ENCODE measurements at places on chromosomes 7 and 10. TPM values are rescaled to one million over a fixed set of nuclear protein-coding genes. Genes with fewer than 3 reads are reported as not detected.

HPSE2 gene
- polyA plus RNA-seq = not detected

ORC5 gene
- 13.0 TPM for polyA plus RNA-seq

GSTO2 gene
- polyA plus RNA-seq = 3.0 TPM

SLC26A3 gene
- polyA plus RNA-seq = 0.17 TPM

DLG5 gene
- polyA plus RNA-seq = 30.6 TPM

CRTAC1 gene
- 1.2 TPM for polyA plus RNA-seq

RPEL1 gene
- not detected for polyA plus RNA-seq

THSD7A gene
- polyA plus RNA-seq = 4.6 TPM

CYP2C19 gene
- not detected for polyA plus RNA-seq

- DNase-seq = no peak
Measured at GRCh38 chr7:76397409-76398183, 11.9 kb downstream of the SSC4D start.

DNA sequence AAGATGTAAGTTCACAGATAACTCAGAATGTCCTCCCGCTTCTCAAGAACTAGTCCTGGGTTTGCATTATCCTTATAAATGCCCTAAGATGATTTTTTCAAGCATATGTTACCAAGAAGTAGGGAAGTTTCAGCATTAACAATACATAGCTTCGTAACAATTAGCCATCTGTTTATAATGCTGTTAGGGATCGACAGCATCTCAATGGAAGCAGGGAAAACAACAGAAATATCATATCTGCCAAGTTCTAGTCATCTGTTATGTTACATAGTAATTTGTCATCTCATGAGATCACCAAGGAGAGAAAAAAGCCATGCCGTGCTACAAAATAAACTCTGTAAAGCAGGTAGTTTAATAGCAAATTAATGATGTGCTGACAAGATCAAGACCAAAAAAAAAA lies 731.5 kb upstream of the C7orf33 start:
- peak; percentile 52 for DNase-seq

DNA sequence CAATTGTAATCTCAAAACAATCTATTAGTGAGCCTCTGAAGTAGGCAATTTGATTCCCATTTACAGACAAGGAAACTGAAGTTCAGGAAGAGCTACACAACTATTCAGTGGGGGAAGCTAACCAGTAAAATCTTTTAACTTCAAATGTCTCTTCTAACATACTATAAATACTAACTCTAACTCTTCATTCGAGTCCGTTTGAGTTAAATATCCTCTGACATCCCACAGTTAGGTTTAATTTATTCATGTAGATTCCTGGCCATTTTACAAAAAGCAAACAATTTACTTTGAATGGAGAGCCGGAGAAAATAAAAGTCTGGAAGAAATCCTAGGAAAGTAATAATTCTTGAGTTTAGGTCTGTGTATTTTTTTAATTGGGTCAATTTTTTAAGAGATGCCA lies 64.7 kb downstream of the HYCC1 start:
- DNase-seq = no peak

DNA sequence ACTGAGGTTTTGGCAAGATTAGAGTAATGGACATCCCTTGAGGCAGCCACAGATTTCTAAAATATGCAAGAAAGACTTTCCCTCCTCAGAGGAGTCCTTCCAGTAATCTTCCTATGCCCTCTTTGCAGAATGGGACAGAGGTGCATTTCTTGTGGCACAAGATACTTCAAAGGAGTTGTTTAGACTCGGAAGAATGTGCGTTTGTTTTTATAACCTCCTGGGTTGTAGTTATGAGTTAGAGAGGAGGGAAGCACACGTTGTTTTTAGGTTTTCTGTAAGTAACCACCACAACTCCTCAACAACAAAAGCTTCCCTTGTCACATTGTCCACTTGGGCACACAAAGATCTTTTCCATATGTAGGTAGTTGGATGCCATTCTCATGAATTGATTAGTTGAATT lies 78.1 kb upstream of the GLI3 start:
- DNase-seq = no peak

- DNase-seq = no peak
Measured at GRCh38 chr7:116715077-116715476, 43.1 kb downstream of the MET start.

DNA sequence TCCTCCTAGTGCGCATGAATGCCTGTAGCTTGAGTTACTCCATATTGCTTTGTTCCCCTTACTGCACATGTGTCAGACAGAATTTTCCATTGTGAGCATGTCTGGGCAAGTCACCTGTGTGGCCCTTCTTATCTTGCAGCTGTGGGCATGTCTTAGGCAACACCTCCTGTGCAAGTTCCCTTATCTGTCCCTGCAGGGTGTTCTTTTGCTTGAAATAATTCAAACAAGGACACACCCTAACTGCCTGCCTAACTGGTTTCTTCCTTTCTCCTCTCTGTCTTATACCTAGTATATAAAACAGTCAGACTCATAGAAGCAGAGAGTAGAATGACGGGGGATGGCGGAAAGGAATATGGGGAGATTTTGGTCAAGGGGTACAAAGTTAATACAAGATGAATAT lies 421.1 kb upstream of the SORCS1 start:
- no peak for DNase-seq

- DNase-seq = no peak
Measured at GRCh38 chr10:118922972-118923371, 106.5 kb upstream of the NANOS1 start.

DNA sequence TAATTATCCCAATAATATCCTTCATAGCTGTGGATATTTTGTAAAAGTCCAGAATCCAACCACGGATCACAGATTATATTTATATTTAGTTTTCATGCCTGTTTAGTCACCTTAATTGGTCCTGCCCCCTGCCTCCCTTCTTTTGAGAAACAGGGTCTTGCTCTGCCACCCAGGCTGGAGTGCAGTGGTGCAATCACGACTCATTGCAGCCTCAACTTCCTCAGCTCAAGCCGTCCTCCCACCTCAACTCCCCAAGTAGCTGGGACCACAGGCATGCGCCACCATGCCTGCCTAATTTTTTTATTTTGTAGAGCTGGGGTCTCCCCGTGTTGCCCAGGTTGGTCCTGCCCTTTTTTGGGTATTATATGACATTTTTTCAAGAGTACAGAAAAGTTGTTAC lies 129.4 kb downstream of the KAT6B start:
- no peak for DNase-seq

GRCh38 chr10:14740684-14741247 lies 33.9 kb downstream of the FAM107B start:
- no peak for DNase-seq

- DNase-seq = no peak
Measured at GRCh38 chr10:71757399-71757922, 15.9 kb downstream of the VSIR start.

GRCh38 chr10:18577823-18578685 lies 73.3 kb downstream of the NSUN6 start:
- no peak for DNase-seq

DNA sequence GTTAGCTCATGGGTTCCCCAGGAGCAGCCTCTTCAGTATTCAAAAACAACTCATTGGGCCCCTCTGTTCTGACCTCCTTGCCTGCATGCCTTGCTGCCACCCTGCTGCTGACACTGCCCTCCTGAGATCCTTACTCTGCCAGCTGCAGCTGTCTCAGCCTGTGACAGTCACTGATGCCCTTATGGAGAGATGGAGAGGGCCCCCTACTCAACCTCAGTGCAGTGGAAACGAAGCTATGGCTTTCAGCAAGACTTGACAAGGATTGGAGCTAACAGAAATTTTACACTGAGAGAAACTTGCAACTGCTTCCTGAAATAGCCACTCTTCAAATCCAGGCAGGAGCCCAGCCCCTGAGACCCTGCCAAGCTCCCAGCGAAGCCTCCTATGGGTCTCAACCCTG lies 678.3 kb upstream of the C7orf33 start:
- DNase-seq = no peak

DNA sequence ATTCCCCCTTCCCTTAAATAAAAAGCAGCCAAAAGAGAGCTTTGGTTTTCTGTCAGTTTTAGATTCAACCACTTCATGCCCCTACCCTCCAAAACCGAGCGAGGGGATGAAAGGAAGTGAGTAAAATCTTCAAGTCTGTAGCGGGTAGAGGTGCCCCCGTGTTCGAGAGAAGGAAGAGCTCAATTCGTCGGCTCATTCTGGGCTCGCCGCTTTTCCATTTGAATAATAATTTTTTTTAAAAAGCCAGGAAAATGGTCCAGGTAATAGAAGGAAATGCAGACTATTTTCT lies 436.2 kb upstream of the GALNT17 start:
- DNase-seq = peak; percentile 17

- peak; percentile 85 for DNase-seq
Measured at GRCh38 chr10:111076191-111076681, 593 bp upstream of the ADRA2A start.

GRCh38 chr7:48148311-48148710 lies 22.9 kb upstream of the ABCA13 start:
- DNase-seq = no peak

GRCh38 chr7:106757846-106758245 lies 96.9 kb upstream of the CCDC71L start:
- DNase-seq = peak; percentile 20

GRCh38 chr10:132429281-132430230 lies 32.6 kb downstream of the PWWP2B start:
- no peak for DNase-seq

DNA sequence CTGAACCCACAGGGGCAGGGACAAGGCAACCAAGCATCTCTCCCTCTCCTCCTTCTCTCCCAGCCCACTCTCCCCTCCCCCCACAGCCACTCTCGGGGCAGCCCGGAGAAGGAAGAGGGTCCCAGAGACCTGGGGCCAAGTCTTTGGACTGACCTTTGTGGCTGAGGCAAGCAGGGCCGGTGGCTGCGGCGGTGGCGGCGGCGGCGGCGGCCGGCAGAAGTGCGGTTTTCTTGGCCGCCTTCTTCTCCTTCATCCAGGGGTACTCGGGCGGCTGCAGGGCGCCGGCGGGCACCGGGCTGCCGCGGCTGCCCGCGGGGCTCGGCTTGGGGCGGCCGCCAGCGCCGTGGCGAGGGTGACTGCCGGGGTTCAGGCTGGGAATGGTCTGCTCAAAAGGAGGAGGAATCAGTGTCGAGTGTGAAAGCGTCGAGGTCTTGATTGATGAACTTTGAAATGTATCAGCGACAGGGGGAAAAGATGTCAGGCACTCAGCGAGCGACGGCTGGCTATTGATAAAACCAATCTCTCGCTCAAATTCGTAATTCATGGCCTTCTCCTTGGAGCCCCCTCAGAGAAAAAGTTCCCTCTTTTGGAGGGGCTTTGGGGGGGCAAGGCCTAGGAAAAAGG lies 414 bp downstream of the HOXA2 start:
- no peak for DNase-seq
